ENCODE measurements at places on chromosomes 7 and 10.

GRCh38 chr7:117675497-117676435 is 195.9 kb downstream of the CFTR start:
- DNase-seq, result no peak

DNA sequence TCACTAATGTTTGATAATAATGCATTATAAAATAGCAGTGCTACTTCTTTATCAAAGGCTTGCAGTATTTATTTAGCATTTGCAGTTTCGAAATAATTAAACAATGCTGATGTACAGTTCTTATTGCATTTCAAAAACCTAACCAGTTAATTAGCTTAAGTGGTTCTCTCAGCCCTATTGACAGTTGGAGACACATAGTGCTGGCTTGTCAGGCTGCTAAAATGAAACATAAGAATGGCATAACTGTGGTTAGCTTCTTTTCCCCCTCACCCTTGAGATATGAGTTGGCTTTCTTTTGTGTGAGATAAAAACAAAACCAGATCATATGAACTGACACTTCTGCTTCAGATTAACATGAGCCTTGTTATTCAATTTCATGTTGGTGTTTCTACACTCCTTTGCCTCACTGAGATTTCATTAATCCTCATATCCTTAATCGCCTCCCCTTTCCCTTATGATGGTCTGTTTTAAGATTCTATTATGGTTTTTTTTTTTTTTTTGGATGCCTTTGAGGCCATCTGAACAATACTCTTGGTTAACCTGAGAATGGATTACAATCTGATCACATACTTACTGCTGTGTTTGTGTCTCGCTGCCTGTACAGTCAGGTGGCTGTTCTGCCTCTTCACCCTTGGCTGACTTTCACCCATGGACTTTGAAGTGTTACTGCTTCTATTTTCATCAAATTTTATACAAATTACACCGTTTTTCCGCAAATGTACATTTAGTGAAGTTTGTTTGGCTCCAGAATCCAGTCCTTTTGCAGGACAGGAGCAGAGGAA is 108.0 kb downstream of the SDK1 start:
- DNase-seq, result peak; percentile 26

DNA sequence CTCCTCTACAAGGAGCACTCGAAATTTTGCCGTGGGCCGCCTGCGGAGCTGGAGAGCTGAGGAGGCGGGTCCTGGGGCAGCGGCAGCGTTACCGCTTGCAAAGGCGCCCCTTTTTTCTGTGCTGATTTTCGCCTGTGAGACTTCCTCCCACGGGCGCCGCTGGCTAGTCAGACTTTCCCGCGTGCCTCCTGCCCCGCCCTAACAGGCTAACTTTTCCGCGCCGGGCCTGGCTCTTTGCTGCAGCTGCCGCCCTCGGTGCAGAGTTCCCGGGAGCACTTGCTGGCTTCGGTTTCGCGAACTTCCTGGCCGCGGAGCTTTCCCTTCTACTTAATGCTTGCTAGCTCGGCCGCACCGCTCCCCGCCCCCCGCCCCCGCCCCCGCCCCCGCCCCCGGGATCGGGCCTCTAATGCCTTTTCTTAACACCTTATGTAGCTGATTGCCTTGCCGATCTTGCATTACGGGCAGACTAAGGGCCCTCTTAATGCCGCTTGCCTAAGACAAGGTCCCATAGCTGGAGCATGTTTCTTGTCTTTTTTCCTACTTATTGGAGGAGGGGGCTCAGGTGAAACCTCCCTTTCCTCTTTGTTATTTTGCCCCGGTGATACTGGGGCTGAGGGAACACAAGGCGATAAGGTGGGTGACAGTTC is 37.9 kb upstream of the RASGEF1A start:
- DNase-seq, result no peak

GRCh38 chr10:92972066-92972870 is 88.3 kb upstream of the CYP26C1 start:
- DNase-seq, result no peak

GRCh38 chr10:70905071-70906021 is 17.0 kb upstream of the PCBD1 start:
- no peak for DNase-seq

GRCh38 chr7:159240962-159241361 is 96.3 kb upstream of the VIPR2 start:
- no peak for DNase-seq

GRCh38 chr7:134891262-134891695 is 95.0 kb upstream of the AGBL3 start:
- no peak for DNase-seq

GRCh38 chr7:42940985-42941847 is 9.0 kb downstream of the MRPL32 start:
- DNase-seq, result peak; percentile 34

GRCh38 chr10:51642581-51642980 is 56.8 kb downstream of the CSTF2T start:
- no peak for DNase-seq

DNA sequence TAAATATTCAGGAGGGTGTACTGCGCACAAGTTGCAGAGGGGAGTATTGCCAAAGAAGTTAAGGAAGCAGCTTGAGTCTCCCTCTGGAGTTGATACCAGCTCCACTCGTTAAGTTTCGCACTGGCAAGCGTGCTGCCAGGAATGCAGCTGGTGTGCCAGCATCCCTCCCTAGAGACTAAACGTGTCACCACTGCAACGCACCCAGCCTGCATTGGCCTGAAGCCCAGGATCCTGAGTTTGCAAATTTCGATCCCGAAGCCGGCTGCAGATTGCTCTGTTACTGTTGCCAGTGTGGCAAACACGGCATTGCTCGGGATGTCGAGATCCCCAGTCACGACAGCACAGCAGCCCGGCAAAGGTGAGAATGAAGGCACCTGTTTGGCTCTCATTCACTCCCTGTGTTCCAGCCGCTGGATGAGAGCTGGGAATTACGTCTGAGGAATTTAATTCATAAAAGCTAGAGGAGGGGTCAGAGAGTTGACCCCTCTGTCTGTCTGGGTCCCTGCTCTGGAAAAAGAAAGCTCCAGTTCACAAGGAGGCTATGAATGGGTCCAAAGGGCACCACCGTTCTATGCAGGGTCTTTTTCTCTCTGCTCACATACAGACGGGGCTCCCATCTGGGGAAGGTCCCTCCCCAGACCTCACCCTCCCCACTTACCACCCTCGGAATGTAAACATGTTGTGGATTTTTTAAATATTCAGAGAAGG is 61.0 kb downstream of the NRP1 start:
- peak; percentile 66 for DNase-seq

DNA sequence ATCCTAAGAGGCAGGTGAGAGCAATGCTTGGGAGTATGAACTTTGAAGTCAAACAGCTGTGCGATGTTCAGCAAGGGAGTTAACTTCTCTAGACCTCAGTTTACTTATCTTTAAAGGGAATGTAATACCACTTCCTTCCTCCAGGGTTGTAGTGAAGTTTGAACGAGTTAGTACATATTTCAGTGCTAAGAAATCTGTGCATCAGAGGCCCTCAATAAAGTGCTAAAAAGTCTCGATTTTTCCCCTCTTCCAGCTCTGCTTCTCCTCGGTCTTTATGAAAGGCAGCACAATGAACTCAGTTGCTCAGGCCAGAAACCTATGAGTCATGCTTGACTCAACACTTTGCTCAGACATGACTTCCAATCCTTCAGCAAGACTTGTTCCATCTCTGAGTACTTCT is 418.9 kb downstream of the MDFIC start:
- no peak for DNase-seq

DNA sequence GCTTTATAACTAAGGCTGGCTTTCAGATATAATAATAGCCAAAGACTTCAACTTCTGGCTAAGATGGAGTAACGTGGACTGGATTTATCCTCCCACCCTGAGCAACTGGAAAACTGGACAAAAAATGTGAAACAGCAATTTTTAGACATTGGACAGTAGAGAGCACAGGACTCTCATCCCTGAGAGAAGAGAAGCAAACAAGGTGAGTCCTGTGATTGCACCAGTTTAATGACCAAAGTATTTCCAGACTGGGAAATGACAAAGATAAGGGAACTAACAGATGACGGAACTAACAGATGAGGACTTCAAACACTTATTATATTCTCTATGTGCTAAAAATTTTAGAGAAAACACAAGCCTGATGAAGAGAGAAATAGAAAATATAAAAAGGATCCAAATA is 175.7 kb upstream of the SLC25A13 start:
- no peak for DNase-seq

DNA sequence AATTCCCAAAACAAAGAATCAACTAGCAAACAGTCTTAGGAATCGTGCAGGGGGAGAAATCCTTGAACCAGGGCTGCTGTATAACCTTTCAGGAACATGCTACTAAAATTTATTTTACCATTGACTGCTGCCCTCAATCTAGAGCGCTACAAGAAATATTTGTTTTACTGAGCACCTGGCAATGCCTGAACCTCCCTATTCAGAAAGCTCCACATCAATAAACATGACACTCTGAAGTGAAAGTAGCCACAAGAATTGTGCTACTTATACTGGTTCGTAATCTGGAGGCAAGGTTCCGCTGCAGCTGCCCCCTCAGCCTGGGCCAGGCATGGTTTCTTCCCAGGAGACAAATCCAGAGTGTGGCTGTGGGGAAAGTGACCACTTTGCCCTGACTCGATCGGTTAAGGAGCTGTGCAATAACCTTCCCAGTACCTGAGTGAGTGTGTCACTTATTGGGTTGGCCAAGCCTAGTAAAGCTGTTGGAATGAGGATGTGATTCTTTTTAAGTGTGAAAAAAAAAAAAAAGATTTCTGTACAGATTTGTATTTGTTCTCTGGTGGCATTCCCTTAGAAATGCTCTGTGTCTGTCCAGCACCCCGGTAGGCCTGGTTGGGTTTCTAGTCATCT is 7.7 kb downstream of the VWA2 start:
- DNase-seq, result no peak

- no peak for DNase-seq
Observed at GRCh38 chr10:97412891-97413304, 11.8 kb upstream of the RRP12 start.

- no peak for DNase-seq
Observed at GRCh38 chr10:3166496-3167290, 5.9 kb downstream of the PITRM1 start.

DNA sequence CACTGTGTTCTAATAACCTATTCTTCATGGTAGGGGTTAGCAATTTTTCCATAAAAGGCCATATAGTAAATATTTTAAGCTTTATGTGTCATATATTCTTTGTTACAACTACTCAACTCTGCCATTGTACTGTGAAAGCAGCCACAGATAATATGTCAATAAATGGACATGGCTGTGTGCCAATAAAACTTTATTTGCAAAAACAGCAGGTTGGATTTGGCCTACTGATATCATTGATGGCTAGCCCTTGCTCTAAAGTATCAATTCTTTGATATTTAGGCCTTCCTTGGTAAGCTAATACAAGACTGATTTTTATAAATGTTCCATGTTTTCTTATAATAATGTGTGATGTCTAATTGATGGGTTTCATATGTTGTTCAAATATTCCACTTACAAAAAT is 77.2 kb upstream of the OPALIN start:
- DNase-seq, result no peak

DNA sequence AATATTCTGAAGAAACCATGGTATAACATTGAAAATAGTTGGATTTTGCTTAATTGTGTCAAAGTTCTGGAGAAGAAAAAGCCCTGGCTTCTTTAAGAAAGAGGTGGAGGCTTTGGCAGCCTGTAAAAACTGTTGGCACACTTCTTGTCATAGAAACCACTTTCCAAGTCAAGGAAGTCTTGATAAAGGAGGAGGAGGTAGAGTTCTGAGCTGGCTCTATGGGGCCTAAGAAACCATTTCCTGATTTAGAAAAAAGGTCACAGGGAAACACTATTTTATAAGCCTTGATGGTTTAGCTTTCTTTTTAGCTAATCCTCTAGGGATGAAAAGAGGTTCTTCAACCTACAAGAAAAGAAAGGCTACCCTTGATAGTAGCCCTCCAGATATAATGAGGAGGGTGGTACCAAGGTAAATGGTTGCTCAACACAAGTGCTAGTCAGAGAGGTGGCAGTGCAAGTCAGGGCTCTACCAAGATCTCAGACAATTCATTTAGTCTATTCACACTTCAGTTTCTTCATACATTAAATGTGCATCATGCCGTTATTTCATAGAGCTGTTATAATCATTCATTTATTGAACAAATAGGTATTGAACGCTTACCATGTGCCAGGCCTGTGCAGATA is 346.9 kb downstream of the RNLS start:
- DNase-seq, result no peak

- no peak for DNase-seq
Observed at GRCh38 chr10:17766731-17767130, 14.7 kb downstream of the TMEM236 start.

- DNase-seq, result no peak
Observed at GRCh38 chr10:96339956-96340904, 18.6 kb downstream of the OPALIN start.

- DNase-seq, result no peak
Observed at GRCh38 chr7:80859272-80859970, 59.4 kb downstream of the SEMA3C start.

GRCh38 chr7:122691569-122692235 is 7.2 kb downstream of the RNF133 start:
- DNase-seq, result no peak

GRCh38 chr10:13989616-13990015 is 341.1 kb downstream of the FRMD4A start:
- no peak for DNase-seq

All from DMS79 (cell line).